ENCODE measurements at places on chromosomes 13 and 19.

DNA sequence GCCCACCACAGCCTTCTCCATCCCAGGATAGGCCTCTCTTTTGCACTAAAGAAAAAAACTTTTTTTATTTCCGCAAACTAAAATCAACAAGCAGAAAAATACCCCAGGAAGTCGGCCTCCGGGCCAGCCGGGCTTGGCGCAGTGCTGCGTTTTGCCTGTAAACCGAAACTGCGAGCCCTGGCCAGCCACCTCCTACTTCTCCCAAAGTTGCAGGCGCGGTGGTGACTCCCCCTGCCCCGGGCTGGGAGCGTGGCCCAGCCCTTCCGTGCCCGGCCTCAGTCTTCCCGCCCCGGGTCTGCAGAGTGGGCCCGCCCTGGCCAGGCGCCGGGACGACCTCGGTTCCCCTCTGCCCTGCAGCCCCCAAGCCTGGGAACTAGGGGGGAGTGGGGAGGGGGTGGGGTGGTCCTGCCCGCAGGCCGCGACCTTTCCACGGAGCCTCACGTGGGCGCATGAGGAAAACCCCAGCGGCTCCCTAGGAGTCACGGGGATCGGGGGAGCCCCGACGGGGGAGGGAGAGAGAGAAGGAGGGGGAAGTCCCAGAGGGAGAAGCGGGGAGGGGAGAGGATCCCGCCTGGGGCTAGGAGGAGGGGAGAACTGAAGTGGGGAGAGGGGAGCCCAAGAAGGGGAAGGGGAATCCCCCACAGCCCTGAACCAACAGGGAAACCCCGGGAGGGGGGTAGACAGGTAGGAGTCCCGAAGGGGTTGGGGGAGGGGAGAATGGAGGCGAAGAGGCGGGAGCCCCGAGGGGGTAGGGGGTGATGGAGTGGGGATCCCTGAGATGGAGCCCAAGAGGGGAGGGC is 3.0 kb downstream of the GADD45B start:
- DNase-seq: peak; percentile 68

- no peak for DNase-seq
These were observed 862.6 kb downstream of the EFNB2 start for GRCh38 chr13:105672881-105673280.

- DNase-seq: peak; percentile 79
These were observed 53.2 kb upstream of the SHKBP1 start for GRCh38 chr19:40523322-40524047.

GRCh38 chr19:1081301-1082164 is 13.6 kb downstream of the POLR2E start:
- DNase-seq: no peak

- DNase-seq: no peak
These were observed 215.3 kb upstream of the PCDH9 start for GRCh38 chr13:67445436-67445835.

DNA sequence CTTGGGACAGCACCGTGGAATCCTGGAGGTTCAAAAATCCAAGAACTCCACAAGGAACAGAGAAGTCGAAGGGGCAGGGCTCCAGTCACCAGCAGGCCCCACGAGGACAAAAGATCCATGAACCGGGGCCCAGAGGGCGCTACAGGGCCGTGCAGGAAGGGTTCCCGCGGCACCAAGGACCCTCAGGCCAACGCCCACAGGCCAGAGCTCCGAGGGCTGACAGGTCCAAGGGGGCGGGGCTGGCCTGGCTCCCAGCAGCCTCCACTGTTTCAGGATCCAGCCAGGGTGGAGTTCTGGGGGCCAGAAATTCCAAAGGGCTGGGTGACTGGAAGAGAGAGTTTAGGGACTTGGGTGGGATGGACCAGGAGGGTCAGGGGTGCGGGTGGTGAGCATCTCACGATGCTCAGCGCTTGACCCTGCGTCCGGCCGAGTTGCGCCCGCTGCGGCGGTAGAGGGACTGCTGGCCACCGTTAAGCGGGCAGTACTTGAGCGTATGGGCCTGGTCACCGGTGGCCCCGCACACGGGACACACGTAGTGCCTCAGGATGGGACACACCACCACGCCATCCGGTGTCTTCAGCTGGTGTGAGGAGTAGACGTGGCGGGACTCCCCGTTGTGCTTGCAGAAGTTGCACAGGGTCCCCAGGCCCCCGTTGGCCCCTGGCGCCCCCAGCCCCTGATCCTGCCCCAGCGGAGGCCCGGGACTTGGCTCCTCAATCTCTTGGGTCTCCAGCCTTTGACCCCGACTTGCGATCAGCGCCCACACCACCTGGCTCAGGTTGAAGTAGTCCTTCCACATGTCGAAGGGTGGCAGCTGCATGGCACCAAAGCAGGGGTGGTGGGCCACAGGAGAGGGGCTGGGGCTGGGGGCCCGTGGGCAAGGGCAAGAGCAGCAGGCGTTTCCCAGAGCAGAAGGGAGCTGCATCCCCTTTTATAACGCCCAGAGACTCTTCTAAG is at the start of gene NANOS2:
Gene NANOS2, minus strand, starts transcription at position 905 of the 957 bp plus-strand sequence. Its CDS starts 85 bp downstream, at position 820.
- no peak for DNase-seq

DNA sequence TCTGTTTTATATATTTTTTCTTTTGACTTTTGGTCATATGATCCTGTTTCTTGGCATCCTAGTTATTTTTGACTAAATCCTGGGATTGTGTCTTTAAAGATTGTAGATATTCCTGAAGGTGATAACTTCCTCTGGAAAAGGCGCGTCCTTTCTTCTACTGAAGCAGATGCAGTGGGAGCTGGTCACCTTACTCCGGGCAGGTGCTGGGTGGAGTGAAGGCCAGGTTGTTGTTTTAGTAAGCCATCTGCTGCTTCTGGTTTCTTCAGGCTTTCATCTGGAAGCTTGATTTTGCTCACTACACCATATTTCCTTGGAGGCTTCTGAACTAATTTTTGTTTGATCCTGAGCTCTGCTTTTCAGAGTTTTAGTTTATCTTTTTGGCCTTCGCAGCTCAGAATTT is 21.5 kb downstream of the URI1 start:
- DNase-seq: no peak
